Activated CD8-positive, alpha-beta memory T cell treated with anti-CD3 and anti-CD28 coated beads for 1 hour (primary cell): ENCODE measurements at places on chromosomes 4 and X.

DNA sequence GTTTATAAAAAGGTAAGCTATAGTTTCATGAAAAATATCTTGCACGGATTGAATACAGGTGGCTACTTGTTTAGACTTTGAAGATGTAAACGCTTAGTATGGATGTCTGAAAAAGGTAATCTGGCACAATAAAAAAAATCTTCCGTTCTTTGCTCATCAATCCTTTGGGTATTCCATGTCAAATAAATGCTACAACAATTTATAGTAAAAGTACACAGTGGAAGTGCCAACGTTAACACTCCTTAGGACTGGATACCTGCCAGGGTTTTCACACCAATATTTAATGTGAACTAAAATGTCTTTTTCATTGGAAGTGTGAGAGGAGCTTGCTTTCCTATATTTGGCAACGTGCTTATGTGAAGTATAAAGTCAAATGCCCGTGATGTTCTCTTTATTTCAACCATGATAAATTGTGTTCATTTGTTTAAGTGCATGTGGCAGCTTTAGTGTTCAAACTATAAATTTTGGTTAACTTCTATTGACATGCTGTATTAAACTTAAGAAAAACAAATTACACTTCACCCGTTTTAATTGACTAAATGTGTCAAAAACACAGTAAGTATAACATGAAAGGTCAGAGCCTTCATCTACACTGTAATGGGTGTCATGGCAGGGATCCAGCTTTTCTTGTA, 121.7 kb upstream of the HAND2 start:
- DNase-seq, result no peak

- DNase-seq, result no peak
Observed at GRCh38 chrX:65883556-65883955, 156.3 kb downstream of the VSIG4 start.

GRCh38 chr4:40227284-40227683, 30.5 kb downstream of the RHOH start:
- no peak for DNase-seq

DNA sequence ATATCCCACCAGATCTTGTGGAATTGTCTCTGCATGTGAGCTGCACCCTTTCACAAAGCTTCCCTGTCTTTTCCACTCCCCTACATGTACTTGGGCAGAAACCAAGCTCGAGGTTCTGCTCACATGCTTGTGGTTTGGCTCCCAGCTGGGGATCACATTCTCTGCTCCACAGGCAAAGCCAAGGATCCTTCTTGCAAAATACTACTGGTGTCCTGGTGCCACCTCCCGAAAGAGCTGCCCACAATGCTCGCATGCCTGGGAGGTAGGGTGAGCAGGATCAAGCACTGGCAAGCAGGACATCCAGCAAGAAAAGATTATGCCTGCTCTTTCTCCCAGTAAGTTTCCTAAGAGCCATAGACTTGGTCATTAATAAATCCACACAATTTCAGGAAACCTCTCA, 45.1 kb upstream of the PPARGC1A start:
- no peak for DNase-seq

DNA sequence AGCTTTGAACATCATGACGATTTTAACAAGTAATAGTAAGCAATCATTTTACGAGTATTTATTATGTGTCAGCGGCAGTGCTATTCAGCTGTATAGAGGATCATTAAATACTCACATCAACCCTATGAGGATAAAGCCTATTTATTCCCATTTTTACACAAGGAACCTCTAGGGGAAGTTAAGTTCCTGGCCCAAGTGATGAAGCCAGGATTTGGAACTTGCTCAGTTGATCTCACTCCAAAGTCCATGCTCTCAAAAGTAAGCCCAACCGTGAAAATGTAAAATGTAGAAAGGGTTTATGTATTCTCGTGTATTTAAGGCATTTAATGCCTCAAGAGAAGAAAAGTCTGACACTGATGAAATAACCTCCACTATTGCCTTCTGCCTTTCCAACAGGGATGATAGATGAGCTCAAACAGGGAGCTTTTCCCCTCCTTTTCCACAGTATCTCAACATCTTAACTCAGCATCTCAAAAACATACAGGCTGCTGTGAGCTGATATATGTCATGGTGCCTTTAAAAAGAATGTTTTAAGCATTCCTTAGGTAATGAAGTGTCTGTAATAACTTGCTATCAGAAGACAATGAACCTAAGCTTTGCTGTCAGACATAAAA, 35.0 kb upstream of the PLA2G12A start:
- no peak for DNase-seq

GRCh38 chr4:113153529-113154101, 104.2 kb downstream of the ANK2 start:
- DNase-seq, result no peak

- no peak for DNase-seq
Observed at GRCh38 chrX:78283511-78283910, 43.9 kb downstream of the CYSLTR1 start.

DNA sequence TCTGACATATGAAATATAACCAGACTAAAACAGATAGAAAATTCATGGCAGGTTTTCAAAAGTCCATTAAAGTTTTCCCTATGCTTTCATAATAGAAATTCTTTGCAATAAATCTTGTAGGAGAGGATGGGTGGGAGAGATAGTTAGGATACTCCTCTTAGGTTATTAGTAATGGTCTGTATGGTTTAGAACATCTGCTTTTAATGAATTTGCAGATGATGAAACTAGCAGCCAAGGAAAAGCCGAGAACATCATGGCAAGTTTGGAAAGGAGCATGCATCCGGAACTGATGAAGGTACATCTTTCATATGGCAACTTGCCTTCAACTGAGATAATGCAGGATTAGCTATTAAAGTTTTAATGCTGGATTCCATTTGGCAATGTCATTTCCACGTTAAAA, 70.7 kb downstream of the DOCK11 start:
- DNase-seq, result no peak

GRCh38 chrX:115713460-115713859, 152.5 kb downstream of the PLS3 start:
- no peak for DNase-seq

- DNase-seq, result no peak
Observed at GRCh38 chr4:41207291-41207831, 7.0 kb downstream of the APBB2 start.

DNA sequence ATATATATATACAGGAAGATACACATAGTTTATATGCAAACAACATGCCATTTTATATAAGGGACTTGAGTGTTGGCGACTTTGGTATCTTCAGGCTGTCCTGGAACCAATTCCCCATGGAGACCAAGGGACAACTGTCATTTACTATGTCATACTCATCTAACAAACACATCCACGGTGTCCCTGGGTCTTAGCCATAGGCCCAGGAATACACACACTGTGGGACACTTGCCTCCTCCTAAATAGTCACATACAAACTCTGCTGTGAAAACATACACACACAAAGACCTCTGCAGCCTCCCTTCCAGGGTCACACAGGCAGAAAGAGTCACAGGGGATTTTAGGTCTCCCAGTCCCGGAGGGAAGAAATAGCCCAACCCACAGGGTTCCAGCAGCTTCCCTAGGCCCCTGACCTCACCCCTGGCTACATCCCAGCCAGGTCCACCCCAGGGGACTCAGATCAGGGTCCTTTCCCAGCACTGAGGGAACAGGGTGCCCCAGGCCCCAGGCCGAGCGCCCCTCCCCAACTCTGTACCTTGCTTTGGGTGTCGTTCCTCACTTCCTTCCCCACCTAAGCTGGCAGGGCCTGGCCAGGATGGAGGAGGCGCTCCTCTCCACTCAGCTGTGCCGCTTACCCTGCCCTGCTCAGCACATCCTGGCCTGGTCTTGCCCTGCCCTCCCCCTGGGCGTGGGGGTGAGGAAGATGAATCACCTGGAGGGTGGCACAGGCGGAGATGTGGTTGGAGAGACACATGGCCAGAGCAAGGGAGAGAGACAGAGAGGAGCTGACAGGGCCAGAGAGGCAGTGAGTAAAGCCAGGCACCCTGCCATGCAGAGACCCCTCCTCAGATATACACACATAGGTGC, 21.8 kb downstream of the FGD1 start:
- no peak for DNase-seq

- no peak for DNase-seq
Observed at GRCh38 chrX:9337046-9337445, 127.8 kb upstream of the TBL1X start.

GRCh38 chr4:78336093-78336943, 215.3 kb upstream of the ANXA3 start:
- no peak for DNase-seq

DNA sequence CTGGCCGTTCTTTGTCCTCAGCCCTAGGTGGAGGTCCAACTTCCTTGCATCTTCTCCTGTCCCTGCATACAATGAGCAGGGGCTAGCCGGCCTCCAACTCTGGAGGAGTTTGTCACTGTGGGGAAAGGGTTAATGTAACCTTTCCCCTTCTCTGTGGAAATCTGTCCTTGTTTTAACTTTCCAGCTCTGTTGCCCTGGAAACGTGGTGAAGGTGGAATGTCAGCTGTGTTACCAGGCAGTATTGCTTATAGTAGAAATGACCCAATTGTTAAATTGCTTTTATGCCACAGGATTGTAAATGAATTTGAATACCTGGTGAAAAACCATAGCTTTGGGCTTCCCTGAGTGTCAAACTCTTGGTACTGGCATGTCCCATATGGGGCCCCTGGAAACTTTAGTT, 131.6 kb upstream of the SCML1 start:
- no peak for DNase-seq

GRCh38 chrX:66005830-66006449, 33.9 kb downstream of the VSIG4 start:
- DNase-seq, result no peak

DNA sequence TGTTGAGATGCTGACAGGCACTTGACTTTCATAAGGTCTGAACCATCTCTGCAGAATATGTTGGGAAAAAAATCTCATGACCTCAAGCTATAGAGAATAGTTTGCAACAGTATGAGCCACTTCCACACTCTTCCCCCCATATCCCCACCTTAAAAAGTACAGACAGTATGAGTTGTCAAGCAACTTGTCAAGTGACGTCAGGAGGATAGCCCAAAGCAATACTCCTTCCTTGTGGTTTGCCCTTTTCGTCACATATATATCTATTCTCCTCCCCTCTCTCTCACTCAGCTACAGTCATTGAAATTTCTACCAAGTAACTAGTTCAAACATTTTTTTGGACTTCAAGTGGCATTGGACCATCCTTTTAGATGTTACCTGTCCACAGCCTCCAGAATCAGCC, 67.7 kb downstream of the MCF2 start:
- DNase-seq, result no peak

DNA sequence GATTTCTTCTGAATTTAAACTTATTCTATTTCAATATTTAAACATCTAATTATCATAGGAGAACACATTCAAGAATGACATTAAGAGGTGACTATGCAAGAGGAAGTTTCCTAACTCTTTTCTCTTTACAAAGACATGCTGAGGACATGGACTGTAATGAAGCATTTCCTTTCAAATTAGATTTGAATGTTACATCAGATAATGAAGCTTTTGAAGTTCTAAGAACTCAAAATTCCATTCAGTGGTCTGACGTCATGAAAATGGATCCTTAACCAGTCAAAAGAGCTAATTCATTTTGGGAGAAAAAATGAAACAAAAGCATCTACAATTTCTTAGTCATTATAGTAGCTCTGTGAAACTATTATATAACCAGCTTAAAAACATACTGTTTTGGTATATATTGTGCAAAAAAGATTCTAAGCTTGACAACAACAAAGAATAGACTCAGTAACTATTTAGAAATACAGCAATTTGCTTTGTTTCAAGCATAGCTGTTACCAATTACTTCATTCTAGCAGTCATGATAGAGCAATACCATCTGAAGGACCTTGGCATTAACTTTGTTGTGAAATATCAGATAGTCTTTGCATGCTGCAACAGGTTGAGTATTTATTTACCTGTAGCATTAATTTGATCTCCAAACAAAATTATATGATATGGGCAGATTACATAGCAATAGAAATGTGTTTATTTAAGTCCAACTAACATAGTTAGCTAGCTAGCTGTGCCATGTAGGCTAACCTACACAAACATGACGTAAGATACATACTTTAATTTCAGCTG, 13.7 kb upstream of the DTHD1 start:
- no peak for DNase-seq

- no peak for DNase-seq
Observed at GRCh38 chr4:109406337-109406931, 27.2 kb upstream of the SEC24B start.

DNA sequence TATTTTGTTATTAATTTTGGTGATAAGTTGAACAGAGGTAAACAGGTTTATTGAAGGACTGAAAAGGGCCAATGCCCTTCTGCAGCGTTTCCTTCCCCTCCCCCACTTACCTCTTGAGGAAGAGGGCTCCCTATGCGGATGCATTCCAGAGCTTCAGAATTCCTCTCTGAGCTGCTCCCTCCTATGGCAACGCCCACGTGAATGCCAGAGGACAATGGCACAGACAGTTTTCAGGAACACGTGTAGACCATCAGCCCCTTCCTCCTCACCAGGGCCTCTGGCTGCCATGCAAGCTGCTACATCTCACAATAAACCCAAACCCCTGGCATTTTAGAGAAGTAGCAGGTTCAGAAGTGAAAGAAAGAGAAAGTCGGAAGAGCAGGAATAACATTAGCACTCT, 127.9 kb downstream of the CHRDL1 start:
- no peak for DNase-seq

DNA sequence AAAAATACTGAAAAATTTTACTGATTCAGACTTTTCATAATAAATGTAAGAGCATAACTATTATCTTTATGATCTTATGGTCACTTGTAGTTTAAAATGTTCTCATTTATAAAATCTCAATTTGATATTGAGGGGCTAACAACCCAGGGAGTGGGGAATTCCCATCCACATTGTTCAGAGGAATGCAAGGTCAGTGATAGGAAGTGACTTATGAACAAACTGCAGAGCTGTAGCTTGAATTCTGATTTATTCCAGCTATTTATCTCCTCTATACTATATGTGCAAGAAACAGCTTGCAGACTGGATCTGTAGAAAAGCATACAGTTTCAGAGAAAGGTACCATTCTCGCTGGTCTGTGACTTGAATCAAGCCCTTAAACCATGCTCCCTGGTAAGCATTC, 61.6 kb downstream of the SEC24D start:
- DNase-seq, result no peak

GRCh38 chr4:153211986-153212728, 7.9 kb downstream of the TRIM2 start:
- DNase-seq, result no peak

- DNase-seq, result no peak
Observed at GRCh38 chr4:118931786-118932185, 43.1 kb downstream of the SYNPO2 start.

GRCh38 chr4:133969202-133969848, 232.3 kb downstream of the PABPC4L start:
- no peak for DNase-seq
